ENCODE measurements at places on chromosomes 11 and 22. TPM values are rescaled to one million over a fixed set of nuclear protein-coding genes. Genes with fewer than 3 reads are reported as not detected.

The SAA1 gene
- total RNA-seq = not detected

The MMP8 gene
- 0.10 TPM for total RNA-seq

The EIF3D gene
- total RNA-seq = 389 TPM

The PKDREJ gene
- under 0.01 TPM for total RNA-seq

The OR6T1 gene
- not detected for total RNA-seq

The OR51B5 gene
- 0.31 TPM for total RNA-seq

The RIBC2 gene
- total RNA-seq = 0.31 TPM

The GSTT2 gene
- total RNA-seq = not detected

The OR5B12 gene
- not detected for total RNA-seq

The CRYBB3 gene
- total RNA-seq = not detected

The P2RX6 gene
- 0.21 TPM for total RNA-seq

The TSKU gene
- not detected for total RNA-seq

The JAM3 gene
- 13.1 TPM for total RNA-seq

The BRSK2 gene
- total RNA-seq = 0.10 TPM

The IFT27 gene
- 1.6 TPM for total RNA-seq

The MEI1 gene
- total RNA-seq = 63.5 TPM

The FOLH1 gene
- not detected for total RNA-seq

The BTBD18 gene
- total RNA-seq = not detected

The MYOD1 gene
- not detected for total RNA-seq

The C11orf52 gene
- total RNA-seq = not detected

The MAJIN gene
- not detected for total RNA-seq

The LRRC56 gene
- total RNA-seq = 0.94 TPM

The RAC2 gene
- total RNA-seq = 107 TPM

The MYBPC3 gene
- 0.21 TPM for total RNA-seq

The C22orf23 gene
- not detected for total RNA-seq

The SLC37A4 gene
- 2.4 TPM for total RNA-seq

The TESMIN gene
- 1.4 TPM for total RNA-seq

The ATL3 gene
- 29.8 TPM for total RNA-seq

Data from mononuclear cell (primary cell).